ENCODE measurements at places on chromosomes 6 and 20.
A peak's percentile ranks its signal among the peaks of the same experiment; 100 is the strongest.

DNA sequence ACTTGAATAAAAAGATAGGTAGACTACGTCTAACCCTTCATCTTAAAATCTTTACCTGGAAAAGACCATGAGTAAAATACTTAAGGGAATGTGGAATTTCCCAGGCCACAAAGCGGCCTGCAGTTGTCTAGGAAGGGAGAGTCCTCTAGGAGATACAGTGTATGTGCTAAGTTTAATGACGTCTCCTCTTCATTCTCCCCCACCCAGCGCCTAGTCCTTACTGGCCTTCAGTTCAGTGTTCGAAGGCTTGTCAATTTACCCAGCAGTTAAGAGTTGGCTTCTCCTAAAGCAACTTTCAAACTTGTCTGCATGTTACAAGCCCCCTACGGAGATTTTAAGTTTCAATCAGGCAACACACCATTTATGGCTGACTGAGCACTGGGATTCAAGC is 35.2 kb downstream of the HFE start:
- no peaks in the 10 kb centered on the region for H3K27me3 ChIP-seq
- H3K4me3 ChIP-seq, result peak overlapping the region; percentile 98
- H3K36me3 ChIP-seq, result no peaks in the 10 kb centered on the region
- no peaks in the 10 kb centered on the region for H3K4me1 ChIP-seq
- H3K27ac ChIP-seq, result peak overlapping the region; percentile 97
- DNase-seq, result peak; percentile 79

GRCh38 chr20:62445553-62446340 is 18.4 kb upstream of the RBBP8NL start:
- H3K27ac ChIP-seq, result no peak overlapping the region
- H3K27me3 ChIP-seq, result no peaks in the 10 kb centered on the region

DNA sequence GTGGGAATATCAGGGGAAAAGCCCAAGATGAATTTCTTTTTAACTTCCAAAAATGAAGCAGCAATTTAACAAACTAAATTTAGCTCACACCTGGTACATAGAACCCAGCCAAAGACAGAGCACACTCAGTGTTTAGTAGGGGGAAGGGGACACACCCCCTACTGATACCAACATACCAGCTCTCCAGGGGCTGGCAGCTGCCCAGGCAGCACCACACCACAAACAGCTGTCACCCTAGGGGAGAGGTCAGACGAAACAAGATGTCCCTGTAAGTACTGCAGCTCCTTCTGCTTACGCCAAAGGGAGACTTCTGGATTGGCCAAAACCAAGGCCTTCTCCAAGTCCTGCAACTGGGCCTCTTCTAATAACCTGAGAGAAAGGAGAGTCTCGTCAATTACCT is 26.0 kb downstream of the MDN1 start:
- no peak overlapping the region for H3K27ac ChIP-seq
- H3K27me3 ChIP-seq, result no peaks in the 10 kb centered on the region
- DNase-seq, result no peak
- no peaks in the 10 kb centered on the region for H3K4me1 ChIP-seq
- H3K36me3 ChIP-seq, result peaks cover 67% of the 10 kb centered on the region
- no peak overlapping the region for H3K4me3 ChIP-seq

DNA sequence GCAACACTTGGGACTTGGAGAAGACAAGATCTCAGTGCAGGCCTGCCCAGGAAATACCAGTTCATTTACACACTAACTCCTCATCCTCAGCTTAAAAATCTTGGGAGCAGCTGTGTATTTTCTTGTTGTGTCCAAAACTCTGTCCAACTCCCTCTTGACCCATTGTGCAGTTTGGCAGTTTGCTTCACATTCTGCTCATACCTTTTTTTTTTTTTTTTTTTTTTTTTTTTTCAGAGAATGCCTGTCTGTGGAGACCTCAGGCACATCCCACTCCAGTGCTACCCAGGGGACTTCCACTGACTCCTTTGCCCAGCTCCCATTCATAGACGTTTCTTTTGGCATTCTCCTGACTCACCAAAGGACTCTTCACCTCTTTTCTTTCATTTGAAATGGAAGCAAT is 265.8 kb upstream of the TCF21 start:
- H3K36me3 ChIP-seq, result no peaks in the 10 kb centered on the region
- no peak overlapping the region for H3K4me3 ChIP-seq
- H3K27me3 ChIP-seq, result no peaks in the 10 kb centered on the region
- DNase-seq, result no peak
- H3K27ac ChIP-seq, result no peak overlapping the region
- H3K4me1 ChIP-seq, result no peaks in the 10 kb centered on the region

DNA sequence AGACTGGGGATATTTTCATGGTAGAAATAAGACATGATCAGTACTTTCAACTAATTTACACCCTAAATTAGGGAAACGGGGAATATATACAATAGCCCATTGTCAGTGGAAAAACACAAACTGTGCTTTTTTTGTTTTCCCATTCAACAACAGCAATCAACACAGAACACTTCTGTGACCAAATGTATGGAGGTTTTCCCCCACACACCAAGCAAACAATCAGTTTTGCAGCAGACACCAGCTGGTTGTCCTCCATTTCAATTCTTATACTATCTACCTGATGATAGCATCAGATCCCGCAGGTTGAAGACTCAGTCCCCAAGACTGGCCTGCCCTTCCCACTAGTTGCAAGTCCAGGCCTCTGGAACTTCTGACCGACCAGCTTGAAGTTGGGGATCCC is 4.5 kb downstream of the HINT3 start:
- no peaks in the 10 kb centered on the region for H3K4me1 ChIP-seq
- DNase-seq, result no peak
- H3K27me3 ChIP-seq, result no peaks in the 10 kb centered on the region
- no peak overlapping the region for H3K27ac ChIP-seq

GRCh38 chr6:113172531-113172966 is 684.6 kb upstream of the MARCKS start:
- H3K4me1 ChIP-seq, result no peaks in the 10 kb centered on the region
- H3K36me3 ChIP-seq, result no peaks in the 10 kb centered on the region
- H3K27me3 ChIP-seq, result no peaks in the 10 kb centered on the region
- peak overlapping the region; percentile 68 for H3K27ac ChIP-seq

GRCh38 chr6:147509891-147510290 is 1.4 kb downstream of the SAMD5 start:
- no peaks in the 10 kb centered on the region for H3K36me3 ChIP-seq
- H3K4me3 ChIP-seq, result peak overlapping the region; percentile 81
- no peak for DNase-seq

DNA sequence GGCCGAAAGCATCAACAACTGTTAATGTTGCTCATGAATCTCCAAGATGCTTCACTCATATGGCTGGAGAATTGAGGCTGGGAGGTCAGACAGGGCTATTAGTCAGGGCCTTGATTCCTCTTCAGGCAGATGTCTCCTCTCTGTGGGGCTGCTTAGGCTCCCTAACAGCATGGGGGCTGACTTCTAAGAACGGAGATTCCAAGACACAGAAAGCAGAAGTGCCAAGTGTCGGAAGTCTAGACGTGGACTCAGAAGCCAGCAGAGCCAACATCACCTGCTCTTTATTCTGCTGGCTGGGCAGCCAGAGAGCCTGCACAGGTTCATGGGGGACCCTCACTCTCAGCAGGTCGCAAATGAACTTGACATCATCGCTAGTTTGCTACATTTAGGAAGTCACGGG is 279.8 kb downstream of the CDH26 start:
- H3K4me1 ChIP-seq, result no peaks in the 10 kb centered on the region
- H3K27me3 ChIP-seq, result no peaks in the 10 kb centered on the region
- DNase-seq, result no peak
- no peak overlapping the region for H3K4me3 ChIP-seq

DNA sequence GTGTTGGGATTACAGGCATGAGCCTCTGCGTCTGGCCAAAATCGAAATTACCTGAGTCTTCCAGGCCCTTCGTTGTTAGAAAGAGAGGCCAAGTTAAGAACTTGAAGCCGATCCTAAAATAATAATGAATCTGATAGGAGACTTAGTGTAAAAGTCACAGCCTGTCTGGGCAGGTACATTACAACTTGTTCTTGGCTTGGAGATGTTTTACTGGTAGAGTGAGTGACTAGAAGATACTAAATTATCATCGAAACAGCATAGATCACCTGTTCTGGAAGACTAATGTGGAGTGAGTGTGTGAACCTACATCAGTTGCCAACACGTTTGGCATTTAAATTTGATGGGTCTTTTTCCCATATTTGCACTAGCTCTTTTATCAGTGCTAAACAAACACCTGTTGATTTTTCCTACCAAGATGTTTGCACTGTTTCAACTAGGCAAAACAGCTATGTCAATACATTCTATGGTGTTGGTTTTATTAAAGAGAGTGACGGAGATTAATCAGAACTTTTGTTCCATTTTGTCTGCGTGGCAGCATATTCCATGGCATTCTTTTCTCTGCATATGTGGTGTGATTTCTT is 4.6 kb upstream of the TMEM217 start:
- H3K27me3 ChIP-seq, result no peaks in the 10 kb centered on the region
- H3K36me3 ChIP-seq, result peaks cover 7% of the 10 kb centered on the region
- no peak for DNase-seq
- H3K4me1 ChIP-seq, result no peaks in the 10 kb centered on the region
- H3K4me3 ChIP-seq, result no peak overlapping the region

GRCh38 chr6:134898575-134898974 is 51.3 kb downstream of the ALDH8A1 start:
- no peaks in the 10 kb centered on the region for H3K27me3 ChIP-seq
- no peaks in the 10 kb centered on the region for H3K36me3 ChIP-seq
- no peak for DNase-seq
- no peak overlapping the region for H3K4me3 ChIP-seq
- H3K4me1 ChIP-seq, result no peaks in the 10 kb centered on the region
- H3K27ac ChIP-seq, result no peak overlapping the region
